Activated gamma-delta T cell treated with anti-CD3 and anti-CD28 coated beads, Interleukin-2, amount 50 U/mL, for 16 hours (primary cell): ENCODE measurements at places on chromosomes 7 and 10.

GRCh38 chr7:35249537-35249907, 4.4 kb downstream of the TBX20 start:
- no peak for DNase-seq

DNA sequence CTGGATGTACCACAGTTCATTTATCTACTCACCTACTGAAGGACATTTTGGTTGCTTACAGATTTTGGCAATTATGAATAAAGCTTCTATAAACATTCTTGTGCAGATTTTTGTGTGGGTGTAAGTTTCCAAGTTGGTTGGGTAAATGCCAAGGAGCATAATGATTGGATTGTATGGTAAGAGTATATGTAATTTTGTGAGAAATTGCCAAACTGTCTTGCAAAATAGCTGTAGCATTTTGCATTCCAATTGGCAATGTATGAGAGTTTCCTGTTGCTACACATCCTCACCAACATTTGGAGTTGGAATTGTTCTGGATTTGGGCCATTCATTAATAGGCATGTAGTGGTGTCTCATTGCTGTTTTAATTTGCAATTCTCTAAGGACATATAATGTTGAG, 33.9 kb upstream of the HYAL4 start:
- no peak for DNase-seq

GRCh38 chr10:89355394-89355931, 22.4 kb upstream of the IFIT1B start:
- DNase-seq: no peak

DNA sequence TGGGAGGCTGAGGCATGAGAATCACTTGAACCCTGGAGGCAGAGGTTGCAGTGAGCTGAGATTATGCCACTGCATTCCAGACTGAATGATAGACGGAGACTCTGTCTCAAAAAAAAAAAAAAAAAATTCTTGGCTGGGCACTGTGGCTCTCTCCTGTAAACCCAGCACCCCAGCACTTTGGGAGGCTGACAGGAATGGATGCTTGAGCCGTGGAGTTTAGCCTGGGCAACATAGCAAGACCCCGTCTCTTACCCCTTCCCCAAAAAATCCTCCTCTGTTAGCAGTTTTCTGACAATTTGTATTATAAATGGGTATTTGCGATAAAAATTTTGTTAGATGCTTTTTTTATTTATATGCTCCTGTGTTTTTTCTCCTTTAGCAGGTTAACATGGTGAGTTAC, 11.0 kb downstream of the SAMD8 start:
- DNase-seq: no peak

- no peak for DNase-seq
Measured at GRCh38 chr10:10138685-10139084, 879.0 kb upstream of the CELF2 start.

DNA sequence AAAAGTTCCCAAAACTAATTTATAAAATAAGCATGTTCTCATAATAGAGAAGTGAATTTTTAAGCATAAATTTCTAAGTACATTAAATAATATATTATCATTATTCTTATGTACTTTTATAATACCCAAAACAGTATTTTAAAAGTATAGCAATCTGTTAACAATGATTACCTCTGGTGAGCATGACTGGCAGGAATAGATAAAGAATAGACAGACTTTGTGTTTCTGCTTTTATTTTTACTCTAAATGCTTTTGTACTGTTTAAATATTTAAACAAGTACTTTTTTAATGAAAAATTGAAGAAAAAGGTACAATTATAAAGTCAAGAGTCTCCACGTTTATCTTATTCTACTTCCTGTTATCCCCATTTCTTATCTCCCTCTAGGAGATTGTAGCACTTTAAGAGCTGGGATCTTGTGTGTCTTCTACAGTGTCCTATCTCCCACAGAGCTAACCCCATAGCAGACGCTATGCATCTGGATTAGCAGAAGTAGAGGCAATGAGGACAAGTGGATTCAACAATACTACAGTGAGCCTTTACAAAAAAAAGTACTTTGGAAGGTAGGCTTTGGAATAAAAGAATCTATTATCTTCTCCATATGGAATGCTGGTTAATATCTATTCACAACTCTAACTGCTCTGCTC, 42.9 kb downstream of the IDE start:
- no peak for DNase-seq

DNA sequence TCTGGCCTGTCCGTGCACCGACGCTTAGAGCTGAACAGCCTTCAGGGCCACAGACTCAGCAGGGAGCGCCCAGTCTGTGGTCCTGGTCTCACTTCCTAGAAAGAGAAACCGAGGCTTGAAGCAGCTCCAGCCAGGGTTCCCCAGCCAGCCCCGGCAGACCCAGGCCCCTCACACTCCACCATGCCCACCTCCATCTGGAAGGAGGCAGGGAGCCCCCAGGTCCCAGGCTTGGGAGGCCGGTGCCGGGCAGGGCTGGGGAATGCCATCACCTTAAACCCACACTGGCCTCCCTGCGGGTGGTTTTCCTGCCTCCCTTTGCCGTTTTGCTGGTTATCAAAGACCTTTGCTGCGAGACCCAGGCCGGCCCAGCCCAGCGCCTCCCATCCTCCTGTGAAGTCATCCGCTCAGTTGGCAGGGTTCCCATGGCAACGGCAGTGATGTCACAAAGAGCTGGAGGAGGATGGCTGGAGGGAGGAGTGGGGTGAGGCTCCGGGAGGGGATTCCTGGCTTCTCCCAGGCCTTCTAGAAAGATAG, 24.0 kb downstream of the ELFN1 start:
- DNase-seq: no peak

DNA sequence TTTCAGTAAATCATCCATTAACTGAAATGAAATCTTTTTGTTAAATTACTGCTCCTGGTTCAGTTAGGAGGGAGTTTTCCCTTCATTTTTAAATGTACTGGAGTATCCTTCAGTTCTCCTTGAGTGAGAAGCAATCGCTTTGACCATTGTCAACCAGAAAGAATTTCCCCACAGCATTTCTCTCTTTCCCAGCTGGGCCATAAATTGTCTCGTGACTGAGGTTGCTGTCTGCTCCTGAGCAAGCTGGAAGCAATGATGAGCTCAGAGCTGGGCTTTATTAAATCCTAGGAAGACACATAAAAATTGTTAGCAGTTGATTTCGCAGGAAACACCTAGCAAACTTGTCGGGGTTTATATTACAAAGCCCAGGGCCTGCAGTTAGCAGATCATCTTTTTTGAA, 102.0 kb upstream of the INSYN2A start:
- no peak for DNase-seq

DNA sequence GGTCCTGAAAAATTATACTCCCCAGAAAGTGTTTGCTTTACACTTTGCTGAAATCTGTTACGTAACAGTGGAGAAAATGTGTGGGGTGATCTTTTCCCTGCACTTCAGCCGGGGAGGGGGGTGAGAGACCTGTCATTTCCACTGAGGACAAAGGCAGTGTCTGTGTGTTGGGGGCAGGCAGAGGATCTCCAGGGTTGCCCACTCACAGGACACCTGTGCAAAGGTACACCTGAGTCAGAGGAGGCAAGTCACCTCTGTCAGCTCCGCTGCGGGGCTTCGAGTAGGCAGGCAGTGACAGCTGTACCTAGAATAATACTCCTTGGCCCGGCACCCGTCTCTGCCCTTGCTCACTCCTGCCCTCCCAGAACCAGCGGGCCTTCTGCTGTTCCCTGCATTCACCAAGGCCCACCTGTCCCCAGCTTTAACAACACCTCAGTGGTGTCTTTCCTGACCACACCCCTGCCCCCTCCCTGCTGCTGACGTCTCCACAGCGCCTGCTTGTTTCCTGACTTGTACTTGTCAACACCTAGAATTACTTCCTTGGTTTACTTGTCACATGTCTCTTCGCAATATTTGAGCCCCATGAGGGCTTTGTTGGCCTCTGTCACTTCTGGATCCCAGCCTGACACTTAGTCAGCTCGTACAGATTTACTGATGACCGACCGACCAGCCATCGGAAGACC, 159.2 kb downstream of the NEURL1 start:
- DNase-seq: no peak

DNA sequence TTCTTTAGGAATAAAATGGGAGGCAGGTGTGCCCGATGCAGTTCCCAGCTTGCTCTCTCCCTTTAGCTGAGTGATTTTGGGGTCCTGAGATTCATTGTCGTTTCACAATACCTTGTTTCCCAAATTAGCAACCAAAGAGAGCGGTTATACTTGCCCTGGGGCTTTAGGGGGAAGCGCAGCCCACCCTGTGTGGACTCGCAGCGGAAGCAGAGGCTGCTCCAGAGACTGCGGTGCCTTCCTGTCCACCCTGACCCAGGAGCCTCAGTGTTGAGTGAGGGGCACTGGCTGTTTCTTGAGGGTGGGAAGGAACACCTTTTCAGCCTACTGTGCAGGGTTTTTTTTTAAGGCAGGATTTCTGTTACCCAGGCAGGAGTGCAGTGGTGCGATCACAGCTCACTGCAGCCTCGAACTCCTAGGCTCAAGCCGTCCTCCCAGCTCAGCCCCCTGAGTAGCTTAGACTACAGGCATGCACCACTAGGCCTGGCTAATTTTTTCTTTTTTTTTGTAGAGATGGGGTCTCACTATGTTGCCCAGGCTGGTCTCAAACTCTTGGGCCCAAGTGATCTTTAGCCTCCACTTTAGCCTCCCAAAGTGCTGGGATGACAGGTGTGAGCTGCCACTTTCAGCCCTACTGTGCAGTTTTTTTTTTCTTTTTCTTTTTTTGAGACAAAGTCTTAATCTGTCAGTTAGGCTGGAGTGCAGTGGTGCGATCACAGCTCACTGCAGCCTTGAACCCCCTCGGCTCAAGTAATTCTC, 67.0 kb downstream of the DNAJB6 start:
- DNase-seq: no peak

DNA sequence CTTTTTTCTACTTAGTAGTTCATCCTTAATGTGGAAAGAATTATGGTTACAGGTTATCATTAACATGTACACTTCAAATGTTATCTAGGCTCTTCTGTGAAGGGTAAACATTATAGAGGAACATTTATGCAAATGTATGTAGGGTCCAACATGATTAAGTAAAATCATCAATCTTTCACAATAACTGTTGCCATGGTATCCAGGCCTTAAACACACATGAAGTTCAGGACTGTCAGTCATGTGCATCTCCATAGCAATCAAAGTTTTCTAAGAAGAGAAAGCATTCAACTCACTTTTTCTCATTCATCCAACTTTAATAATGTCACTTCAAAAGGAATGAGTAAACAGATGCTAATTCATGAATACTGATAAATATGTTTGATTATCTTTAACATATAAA, 83.6 kb downstream of the DNAJC1 start:
- DNase-seq: no peak

- no peak for DNase-seq
Measured at GRCh38 chr7:25879799-25880198, 272.2 kb upstream of the NFE2L3 start.

DNA sequence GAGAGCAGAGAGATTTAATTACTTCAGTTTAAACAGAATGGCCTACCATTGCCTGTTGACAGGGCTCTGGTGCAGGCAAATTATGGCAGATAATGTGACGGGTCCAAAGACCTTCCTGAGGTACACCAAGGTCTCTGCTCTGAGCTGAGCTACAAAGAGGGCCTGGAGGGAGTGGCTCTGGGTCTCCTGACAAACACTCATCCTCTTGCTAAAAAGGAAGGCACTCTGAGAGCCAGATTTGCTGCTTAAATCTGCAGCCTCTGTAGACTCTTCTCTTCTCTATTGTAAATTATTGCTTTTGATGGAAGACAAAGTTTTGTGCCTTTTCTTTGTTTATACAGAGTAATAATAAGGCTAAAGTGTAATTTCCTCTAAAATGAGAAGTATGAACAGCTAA, 529.5 kb upstream of the FZD8 start:
- no peak for DNase-seq

DNA sequence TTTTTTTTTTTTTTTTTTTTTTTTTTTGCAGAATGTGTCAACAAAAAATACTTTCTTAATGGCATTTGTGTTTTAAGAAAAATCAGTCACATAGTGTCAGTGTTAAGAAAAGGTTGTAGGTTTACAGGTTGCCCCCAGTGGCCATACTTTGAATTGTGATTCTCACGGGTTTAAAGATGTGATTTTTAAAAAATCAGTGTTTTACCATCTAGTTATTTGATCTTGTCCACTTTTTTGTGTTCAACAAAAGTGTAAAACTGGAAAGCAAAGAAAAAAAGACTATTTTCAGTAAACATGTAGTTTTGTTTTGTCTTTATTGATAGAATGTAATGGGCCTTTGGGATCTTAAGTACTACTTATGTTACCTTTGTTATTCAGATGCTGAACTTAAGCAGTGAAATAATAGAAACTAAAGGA, 25.7 kb downstream of the SUV39H2 start:
- DNase-seq: peak; percentile 3
